Hematopoietic multipotent progenitor cell treated with erythropoietin and hydrocortisone succinate and interleukin-3 and kit ligand, for 17 days (in vitro differentiated cells): ENCODE measurements at places on chromosomes 2 and 18.
A peak's percentile ranks its signal among the peaks of the same experiment; 100 is the strongest.

DNA sequence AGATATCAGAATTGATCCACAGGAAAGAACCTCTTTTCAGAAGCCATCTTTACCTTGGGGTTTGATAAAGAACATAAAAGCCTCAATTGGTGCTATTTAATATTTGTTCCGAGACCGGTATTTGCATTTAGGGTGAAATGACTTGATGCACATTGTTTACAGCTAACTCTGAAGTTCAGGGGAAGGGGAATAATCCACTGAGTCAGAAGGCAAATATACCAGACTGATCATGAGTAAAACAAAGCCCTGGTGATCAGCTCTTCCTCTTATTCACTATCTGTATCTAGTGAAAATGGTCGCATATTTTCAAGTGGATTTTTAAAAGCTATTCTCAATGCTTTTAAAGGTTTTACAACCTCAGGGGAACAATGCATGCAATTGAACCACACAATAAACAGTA, 53.0 kb upstream of the ATP8B1 start:
- no peak for DNase-seq

- DNase-seq = no peak
These were observed 140.4 kb upstream of the CAPN13 start for GRCh38 chr2:30947686-30948085.

GRCh38 chr2:140117386-140117785, 1337.2 kb upstream of the NXPH2 start:
- no peak for DNase-seq

GRCh38 chr2:204743393-204743960, 198.2 kb downstream of the PARD3B start:
- DNase-seq = no peak

DNA sequence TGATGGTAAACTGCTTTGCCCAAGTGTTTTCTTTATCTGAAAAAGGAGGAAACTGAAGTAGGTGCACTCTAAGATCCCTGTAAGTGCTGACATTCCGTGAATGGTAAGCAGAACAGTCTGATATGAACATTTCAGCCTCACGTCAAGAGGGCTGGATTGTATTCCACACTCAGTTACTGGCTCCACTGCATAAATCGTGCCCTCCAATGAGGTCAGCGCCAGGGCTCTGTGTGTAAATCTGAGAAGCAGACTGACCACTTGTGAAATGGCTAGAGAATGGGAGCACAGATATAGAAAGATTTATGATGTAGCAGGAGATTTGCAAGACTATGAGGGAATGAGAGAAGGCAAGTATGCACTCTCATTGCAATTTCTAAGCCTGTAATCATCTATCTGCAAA, 153.0 kb downstream of the ICOS start:
- DNase-seq = no peak

GRCh38 chr2:174952607-174953006, 52.6 kb downstream of the CHN1 start:
- DNase-seq = no peak

DNA sequence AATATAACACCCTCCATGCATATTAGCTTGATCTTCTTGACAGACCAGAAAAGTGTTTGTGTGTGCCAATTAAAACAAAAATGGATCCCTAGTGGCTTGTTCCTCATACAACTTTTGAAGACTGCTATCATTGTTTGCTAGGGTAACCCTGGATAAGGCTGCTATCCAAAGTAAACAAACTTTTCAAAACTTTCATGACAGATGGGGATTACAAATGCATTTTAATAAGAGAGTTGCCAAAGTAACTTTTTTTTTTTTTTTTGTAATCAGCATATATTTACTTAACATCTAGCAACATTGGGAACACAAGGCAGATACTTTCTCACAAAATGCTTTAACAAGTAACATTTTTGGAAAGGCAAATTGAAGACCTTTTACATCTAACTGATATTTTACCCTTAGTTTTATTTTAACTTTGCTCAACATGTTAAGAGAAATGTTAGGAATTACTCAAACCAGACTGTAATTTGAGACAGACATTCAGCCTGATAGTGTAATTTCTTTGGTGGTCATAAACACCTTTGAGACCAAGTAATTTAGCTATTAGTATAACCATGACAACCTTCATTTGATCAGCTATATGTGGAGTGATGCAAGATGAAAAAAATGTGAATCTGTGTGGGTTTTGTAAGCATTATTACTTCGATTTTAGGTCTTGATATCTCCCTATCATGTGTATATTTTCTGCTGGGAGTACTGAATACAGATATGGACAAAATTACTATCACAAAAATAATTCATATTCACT, 300.9 kb downstream of the ARHGAP15 start:
- DNase-seq = no peak

DNA sequence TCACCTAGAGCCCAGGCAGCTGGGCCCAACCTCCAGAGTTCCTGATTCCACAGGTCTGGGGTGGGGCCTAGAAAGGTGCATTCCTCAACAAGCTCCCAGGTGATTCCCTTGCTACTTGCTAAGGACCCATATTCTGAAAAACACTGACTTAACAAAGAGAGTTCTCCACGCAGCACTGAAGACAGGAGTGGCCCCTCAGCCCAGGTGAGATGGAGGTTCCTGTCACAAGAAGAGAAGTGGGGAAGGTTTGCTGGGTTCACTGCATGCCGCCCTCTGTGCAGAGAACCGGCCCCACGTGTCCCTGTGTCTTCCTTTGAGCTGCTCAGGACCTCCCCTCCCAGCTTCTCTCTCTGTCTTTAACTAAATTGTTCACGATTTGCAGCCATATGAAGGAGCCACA, 201.4 kb upstream of the DDX18 start:
- no peak for DNase-seq

- DNase-seq = no peak
These were observed 25.9 kb downstream of the SDC1 start for GRCh38 chr2:20198796-20199632.

GRCh38 chr2:65377556-65378192, 54.7 kb downstream of the SPRED2 start:
- DNase-seq = no peak

DNA sequence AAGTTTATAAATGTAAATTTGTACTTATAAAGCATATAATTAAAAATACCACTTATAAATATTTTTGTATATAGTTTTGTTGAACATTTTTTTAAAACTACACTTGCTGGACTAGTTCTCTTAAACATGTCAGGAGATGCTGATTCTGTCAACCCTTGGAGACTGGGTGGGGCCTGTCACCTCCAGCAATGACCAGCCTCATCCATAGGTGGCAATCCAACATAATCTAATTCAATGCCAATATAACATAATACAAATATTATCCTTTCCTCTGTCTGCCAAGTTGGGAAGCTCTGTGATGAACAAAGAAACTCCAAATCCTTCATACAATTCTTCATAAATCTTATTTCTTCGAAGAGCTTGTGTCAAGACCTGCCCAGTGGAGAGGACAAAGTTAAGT, 140.4 kb downstream of the RBMS1 start:
- peak; percentile 45 for DNase-seq
